ENCODE measurements at places on chromosomes 6 and 20. TPM values are rescaled to one million over a fixed set of nuclear protein-coding genes. Genes with fewer than 3 reads are reported as not detected.

DNA sequence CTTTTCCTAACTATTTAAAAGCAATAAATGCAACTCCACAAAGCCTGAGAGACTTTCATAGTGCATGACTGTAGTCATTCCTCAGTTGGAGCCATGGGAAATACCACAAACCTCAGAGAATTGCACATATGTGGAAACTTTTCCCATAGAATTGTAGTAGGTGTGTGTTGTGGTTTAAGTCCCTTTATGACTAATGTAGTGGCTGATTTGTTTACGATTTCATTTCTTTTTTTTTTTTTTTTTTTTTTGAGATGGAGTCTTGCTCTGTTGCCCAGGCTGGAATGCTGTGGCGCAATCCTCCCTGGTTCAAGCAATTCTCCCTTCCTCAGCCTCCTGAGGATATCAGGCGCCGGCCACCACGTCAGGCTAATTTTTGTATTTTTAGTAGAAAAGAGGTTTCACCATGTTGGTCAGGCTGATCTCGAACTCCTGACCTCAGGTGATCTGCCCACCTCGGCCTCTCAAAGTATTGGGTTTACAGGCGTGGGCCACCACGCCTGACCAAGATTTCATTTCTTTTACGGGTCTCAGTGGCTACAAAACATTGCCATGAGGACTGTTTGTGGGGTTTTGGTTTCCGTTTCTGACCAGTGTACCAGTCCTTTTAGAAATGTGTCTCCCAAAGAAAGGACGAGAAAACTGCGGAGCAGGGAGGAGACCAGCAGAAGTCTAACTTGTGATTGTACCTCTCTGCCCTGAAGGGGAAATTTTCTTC is 212.1 kb upstream of the MARCKS start:
- no peak overlapping the region for H3K4me3 ChIP-seq
- no peaks in the 10 kb centered on the region for H3K36me3 ChIP-seq
- H3K27me3 ChIP-seq = no peaks in the 10 kb centered on the region
- no peak overlapping the region for H3K27ac ChIP-seq

DNA sequence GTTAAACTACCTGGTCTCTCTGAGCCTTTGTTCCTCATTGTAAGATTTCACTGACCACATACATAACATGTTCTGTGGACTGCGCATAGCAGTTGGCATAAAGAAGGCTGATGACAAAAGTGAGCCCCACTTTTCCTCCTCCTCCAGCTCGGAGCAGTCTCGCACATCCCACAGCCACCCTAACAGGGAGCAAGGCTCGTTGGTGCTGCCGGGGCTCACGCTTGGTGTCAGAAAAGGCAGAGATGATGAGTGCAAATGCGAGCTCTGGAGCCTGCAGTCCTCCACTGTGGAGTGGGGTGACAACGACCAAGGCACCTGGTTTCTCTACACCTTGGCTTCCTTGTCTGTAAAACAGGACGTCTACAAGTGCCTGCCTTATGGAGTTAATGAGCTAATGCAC is 9.7 kb downstream of the TGM3 start:
- H3K27me3 ChIP-seq = no peaks in the 10 kb centered on the region
- H3K36me3 ChIP-seq = no peaks in the 10 kb centered on the region
- H3K4me1 ChIP-seq = no peaks in the 10 kb centered on the region
- no peak overlapping the region for H3K4me3 ChIP-seq

DNA sequence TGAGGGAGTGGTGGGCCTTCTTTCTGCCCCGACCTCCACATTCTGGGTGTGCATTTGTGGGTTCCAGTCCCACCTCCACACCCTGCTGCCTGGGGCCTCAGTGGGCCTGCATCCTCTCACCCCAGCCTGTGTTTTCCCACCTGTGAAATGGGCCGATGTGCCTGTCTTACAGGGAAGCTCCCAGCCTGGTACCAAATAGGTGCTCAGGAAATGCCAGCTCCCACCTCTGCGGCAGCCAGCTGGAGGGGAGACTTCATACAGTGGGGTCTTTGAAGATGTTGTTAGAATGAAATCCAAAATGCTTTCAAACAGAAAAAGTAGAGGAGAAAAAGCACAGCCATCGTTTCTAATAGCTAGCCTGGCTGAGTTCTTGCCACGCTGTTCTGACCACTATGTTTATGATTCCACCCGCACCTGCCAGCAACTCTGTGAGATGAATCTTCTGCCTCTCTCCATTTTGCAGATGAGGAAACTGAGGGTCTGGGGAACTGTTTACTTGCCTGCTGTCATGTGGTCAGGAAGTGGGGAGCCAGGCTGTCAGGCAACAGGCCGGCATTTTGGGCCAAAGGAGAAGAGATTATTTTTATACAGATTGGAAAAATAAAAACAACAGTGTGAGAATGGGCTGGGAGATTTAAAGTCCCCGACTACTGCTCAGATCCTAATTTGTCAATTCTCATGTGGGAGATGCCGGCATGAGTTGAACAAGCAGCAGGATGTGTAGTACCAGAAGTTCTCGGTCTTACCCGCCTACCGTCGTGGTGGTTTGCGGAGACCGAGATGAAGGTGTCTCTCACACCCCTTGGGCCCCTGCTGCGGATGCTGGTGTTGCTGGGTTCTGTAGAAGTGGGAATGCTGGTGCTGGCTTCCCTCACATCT is 4.6 kb downstream of the TMEM181 start:
- H3K27me3 ChIP-seq = no peaks in the 10 kb centered on the region
- no peak for DNase-seq
- H3K27ac ChIP-seq = no peak overlapping the region
- peaks cover 64% of the 10 kb centered on the region for H3K4me1 ChIP-seq

GRCh38 chr20:4794846-4795245 is 73.1 kb downstream of the PRND start:
- H3K27me3 ChIP-seq = no peaks in the 10 kb centered on the region
- no peaks in the 10 kb centered on the region for H3K4me1 ChIP-seq
- no peak overlapping the region for H3K4me3 ChIP-seq
- H3K36me3 ChIP-seq = peaks cover 4% of the 10 kb centered on the region
- DNase-seq = no peak

- H3K27ac ChIP-seq = peak overlapping the region; percentile 92
- H3K36me3 ChIP-seq = peaks cover 11% of the 10 kb centered on the region
- peaks cover 52% of the 10 kb centered on the region for H3K4me1 ChIP-seq
- no peaks in the 10 kb centered on the region for H3K27me3 ChIP-seq
- peak overlapping the region; percentile 92 for H3K4me3 ChIP-seq
- DNase-seq = no peak
These were observed 630 bp downstream of the PPP2R5D start for GRCh38 chr6:42984924-42985475.

The IER3 gene
- total RNA-seq = 127 TPM

The SLC2A10 gene
- 6.3 TPM for total RNA-seq

The PHF1 gene
- total RNA-seq = 43.0 TPM
